ENCODE measurements at places on chromosomes 2 and 18.

DNA sequence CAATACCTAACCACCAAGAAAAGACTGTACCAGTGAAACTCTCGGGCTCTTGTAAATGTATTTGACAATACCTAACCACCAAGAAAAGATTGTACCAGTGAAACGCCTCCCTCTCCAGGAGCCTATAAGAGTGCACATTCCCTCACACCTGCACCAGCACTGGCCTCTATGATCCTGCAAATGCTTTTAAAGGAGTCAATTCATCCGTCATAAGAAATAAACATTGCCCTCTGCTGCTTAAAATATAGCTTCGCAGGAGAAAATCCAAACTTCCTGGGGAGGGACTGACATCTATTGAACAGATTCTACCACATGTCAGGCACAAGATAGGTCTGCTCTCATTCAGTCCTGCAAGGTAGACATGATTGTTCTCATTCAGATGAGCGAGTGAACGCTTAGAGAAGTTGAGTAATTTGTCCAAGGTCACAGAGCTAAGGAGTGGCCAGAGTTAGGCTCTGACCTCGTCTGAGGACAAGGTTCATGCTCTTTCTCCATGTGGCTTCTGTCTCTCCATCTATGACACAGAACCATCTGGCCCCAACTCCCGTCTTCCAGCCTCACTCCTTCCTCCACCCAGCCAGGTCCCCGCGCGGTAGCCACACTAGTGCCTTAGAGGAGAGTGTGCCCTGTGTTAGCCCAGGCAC, 38.7 kb downstream of the MCFD2 start:
- H3K36me3 ChIP-seq = no peaks in the 10 kb centered on the region
- no peaks in the 10 kb centered on the region for H3K27me3 ChIP-seq
- H3K4me1 ChIP-seq = peaks cover 63% of the 10 kb centered on the region
- DNase-seq = no peak
- no peak overlapping the region for H3K4me3 ChIP-seq
- peak overlapping the region; percentile 36 for H3K27ac ChIP-seq

DNA sequence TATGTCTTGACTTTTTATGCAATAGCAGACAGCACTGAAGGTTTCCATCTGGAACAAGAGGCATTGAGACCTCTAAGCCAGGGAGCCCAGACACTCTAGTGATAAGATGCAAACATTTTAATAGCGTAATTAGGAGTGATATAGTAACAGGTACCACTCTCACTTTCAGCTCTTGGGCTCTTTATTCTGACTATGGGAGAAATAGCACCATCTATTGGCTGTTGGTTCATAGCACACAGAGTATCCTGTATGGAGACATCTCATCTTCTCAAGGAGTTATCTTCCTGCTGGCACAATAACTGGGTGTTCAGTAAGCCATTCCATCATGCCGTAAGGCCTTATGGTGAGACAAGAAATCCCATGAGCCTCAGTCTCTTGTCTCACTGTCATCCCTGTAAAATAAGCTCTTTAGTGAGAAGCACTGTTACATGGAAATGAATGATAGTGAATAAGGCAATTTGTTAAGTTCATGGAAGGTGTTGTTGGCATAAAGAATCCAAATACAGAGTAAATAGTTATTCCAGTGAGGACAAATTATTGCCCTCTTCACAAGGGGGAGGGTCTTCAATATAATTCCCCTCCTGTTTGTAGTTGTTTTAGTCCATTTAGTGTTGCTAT, 48.3 kb downstream of the THUMPD2 start:
- no peaks in the 10 kb centered on the region for H3K36me3 ChIP-seq
- DNase-seq = no peak
- no peak overlapping the region for H3K27ac ChIP-seq
- H3K4me1 ChIP-seq = peaks cover 6% of the 10 kb centered on the region

- no peak overlapping the region for H3K4me3 ChIP-seq
- H3K27ac ChIP-seq = no peak overlapping the region
- no peaks in the 10 kb centered on the region for H3K36me3 ChIP-seq
Measured at GRCh38 chr2:111071600-111072171, 49.0 kb upstream of the BCL2L11 start.

GRCh38 chr2:205482399-205483081, 199.8 kb upstream of the NRP2 start:
- no peak for DNase-seq
- no peak overlapping the region for H3K4me3 ChIP-seq
- H3K27me3 ChIP-seq = no peaks in the 10 kb centered on the region
- H3K4me1 ChIP-seq = peaks cover 8% of the 10 kb centered on the region
- H3K27ac ChIP-seq = no peak overlapping the region

DNA sequence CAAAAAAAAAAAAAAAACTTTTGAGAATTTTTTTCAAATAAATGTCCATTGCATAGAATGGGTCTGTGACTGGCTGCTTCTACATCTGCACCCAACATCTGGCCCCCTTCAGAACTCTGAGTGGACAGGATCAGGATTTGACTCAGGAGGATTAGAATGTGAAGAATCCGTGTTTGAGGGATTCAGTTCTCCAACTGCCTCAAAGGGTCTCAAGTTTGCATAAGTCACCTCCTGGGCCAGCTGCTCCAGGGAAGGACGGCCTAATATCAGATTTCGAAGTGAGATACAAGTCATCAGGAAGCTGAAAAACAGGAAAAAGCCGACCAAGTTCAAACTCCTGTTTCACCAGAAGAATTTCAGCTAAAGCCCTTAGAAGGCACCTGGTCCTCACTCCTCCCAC, 10.9 kb downstream of the MAT2A start:
- no peak overlapping the region for H3K4me3 ChIP-seq
- no peaks in the 10 kb centered on the region for H3K27me3 ChIP-seq
- H3K27ac ChIP-seq = peak overlapping the region; percentile 57
- H3K4me1 ChIP-seq = peaks cover 3% of the 10 kb centered on the region
- DNase-seq = no peak

- DNase-seq = no peak
- no peaks in the 10 kb centered on the region for H3K27me3 ChIP-seq
- no peak overlapping the region for H3K4me3 ChIP-seq
- no peaks in the 10 kb centered on the region for H3K4me1 ChIP-seq
Measured at GRCh38 chr2:7169593-7169992, 252.4 kb downstream of the RNF144A start.

- H3K36me3 ChIP-seq = no peaks in the 10 kb centered on the region
- DNase-seq = no peak
- peaks cover 23% of the 10 kb centered on the region for H3K4me1 ChIP-seq
- H3K27ac ChIP-seq = no peak overlapping the region
Measured at GRCh38 chr2:85472261-85472660, 53.7 kb downstream of the SH2D6 start.

GRCh38 chr2:224257156-224257555, 144.8 kb downstream of the FAM124B start:
- no peaks in the 10 kb centered on the region for H3K27me3 ChIP-seq
- H3K4me1 ChIP-seq = no peaks in the 10 kb centered on the region
- no peak overlapping the region for H3K4me3 ChIP-seq
- no peak for DNase-seq
- no peak overlapping the region for H3K27ac ChIP-seq

DNA sequence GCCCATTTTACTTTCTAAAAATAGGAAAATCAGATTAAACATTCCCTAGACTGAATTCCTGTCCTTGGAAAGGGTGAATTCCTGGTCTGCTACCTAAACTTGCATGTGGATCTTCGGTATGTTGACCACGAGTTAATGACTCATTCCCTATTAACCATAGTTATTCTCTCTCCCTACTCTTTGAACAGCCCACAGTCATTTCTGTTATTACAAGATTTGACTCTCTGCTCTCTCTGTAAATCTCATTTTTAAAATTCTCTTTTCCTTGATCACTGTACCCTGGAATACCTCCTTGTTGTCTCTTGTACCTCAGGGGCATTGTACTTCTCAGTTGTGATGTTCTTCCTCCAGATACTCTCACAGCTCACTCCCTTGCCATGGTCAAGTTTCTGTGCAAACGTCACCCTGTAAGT, 92.0 kb upstream of the GULP1 start:
- no peaks in the 10 kb centered on the region for H3K27me3 ChIP-seq
- DNase-seq = no peak
- no peaks in the 10 kb centered on the region for H3K36me3 ChIP-seq
- no peaks in the 10 kb centered on the region for H3K4me1 ChIP-seq
- no peak overlapping the region for H3K4me3 ChIP-seq

GRCh38 chr2:2836343-2837070, 505.4 kb upstream of the MYT1L start:
- H3K4me3 ChIP-seq = no peak overlapping the region
- no peaks in the 10 kb centered on the region for H3K27me3 ChIP-seq
- H3K4me1 ChIP-seq = no peaks in the 10 kb centered on the region
- H3K36me3 ChIP-seq = no peaks in the 10 kb centered on the region

DNA sequence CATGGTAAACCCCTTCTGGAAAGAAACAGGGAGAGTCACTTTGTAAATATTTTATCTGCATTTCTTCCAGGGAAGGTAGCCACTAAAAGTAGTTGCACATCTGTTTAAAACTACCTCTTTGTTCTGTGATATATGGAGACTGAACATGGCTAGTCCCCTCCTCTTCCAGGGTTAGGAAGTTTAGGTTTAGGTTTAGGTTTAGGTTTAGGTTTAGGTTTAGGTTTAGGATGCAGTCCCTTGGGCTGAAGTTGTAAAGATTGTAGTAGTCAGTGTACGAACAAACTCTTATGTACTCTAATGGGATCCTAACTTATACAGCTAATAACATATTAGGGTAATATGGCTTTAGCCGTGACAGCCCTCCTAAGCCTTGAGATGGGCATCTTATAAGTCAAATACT, 880.2 kb upstream of the TMEFF2 start:
- no peak overlapping the region for H3K4me3 ChIP-seq
- no peak for DNase-seq
- H3K27me3 ChIP-seq = no peaks in the 10 kb centered on the region
- H3K27ac ChIP-seq = no peak overlapping the region
- no peaks in the 10 kb centered on the region for H3K4me1 ChIP-seq
- H3K36me3 ChIP-seq = no peaks in the 10 kb centered on the region

DNA sequence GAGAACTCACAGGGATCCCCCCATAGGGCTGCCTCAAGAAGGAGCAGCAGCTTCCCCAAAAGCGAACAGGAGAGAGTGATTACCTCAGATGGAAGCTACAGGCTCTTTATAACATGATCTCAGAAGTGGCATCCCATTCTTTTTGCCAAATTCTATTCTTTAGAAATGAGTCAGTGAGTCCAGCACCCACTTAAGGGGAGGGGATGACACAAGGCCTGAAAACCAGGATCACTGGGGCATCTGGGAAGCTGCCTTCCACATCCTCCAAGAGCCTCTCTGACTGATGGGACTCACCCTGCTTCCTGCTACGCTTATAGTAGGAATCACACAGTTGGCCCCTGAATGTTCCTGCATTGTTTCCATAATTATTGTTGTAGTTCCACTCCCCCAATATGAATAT, 96.5 kb downstream of the MAPK4 start:
- no peak overlapping the region for H3K27ac ChIP-seq
- no peak overlapping the region for H3K4me3 ChIP-seq
- DNase-seq = no peak
- H3K36me3 ChIP-seq = no peaks in the 10 kb centered on the region

DNA sequence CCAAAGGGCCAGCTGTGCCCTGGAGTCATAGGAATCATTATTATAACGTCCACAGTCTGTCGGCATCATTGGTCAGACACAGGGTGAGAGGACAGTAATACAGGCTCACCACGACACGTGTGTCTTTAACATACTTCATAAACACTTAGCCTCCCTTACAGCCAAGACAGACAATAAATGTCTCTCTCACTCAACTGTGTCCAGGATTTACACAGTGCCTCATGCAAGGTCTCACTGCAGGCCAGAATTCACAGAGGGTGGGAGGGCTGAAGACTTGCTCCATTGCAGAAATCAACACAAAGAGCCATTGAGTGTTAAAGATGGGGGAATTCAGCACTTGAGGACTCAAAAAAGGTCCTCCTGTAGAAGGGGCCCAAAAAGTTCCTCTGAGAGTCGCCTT, 210.5 kb downstream of the BCL2 start:
- H3K4me3 ChIP-seq = no peak overlapping the region
- H3K27ac ChIP-seq = no peak overlapping the region
- H3K4me1 ChIP-seq = no peaks in the 10 kb centered on the region

GRCh38 chr2:108982259-108982679, 6.8 kb downstream of the EDAR start:
- no peak for DNase-seq
- no peaks in the 10 kb centered on the region for H3K4me1 ChIP-seq
- no peaks in the 10 kb centered on the region for H3K36me3 ChIP-seq
- H3K4me3 ChIP-seq = no peak overlapping the region
- H3K27me3 ChIP-seq = no peaks in the 10 kb centered on the region

DNA sequence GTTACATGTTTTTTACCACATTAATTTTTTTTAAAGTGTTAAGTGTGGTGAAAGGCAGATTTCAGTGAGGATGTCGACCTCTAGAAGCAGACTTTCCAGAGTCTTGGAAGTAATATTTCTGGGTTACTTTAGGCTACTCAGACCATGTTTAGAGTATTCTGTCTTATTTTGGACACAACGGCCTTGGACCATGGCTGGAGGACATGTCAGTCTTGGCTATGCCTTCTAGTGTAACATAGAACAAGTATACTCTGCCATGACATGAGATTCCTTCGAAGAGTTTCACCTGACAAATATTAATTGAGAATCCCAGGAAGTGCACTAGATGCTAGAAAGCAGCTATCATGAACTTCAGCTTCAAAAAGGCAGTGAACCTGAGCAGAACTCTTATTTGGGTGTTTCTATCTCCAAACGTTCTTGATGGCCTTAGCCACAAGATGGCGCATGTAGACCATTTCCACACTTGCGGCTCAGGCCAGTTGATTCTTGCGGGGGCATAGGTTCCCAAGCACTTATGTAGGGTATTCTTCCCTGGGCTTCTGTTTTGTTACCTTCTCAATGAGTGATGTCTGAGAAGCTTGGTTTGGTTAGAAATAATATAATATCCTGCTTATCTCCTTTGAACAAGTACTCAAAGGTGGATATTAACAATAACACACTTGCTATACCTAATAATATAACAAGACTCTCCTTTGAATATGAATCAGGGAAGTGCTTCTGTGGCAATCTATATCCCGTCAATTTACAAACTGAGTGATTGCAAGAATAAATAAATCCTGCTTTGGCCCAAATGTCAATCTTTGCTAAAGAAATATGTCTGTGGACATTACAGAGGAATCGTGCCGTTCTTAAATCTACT, 62.0 kb downstream of the CACNB4 start:
- peaks cover 17% of the 10 kb centered on the region for H3K4me1 ChIP-seq
- no peak for DNase-seq
- H3K4me3 ChIP-seq = no peak overlapping the region
- no peaks in the 10 kb centered on the region for H3K36me3 ChIP-seq
- no peak overlapping the region for H3K27ac ChIP-seq

GRCh38 chr18:41153871-41154270, 801.2 kb upstream of the PIK3C3 start:
- no peaks in the 10 kb centered on the region for H3K36me3 ChIP-seq
- H3K4me3 ChIP-seq = no peak overlapping the region
- H3K27me3 ChIP-seq = no peaks in the 10 kb centered on the region
- H3K27ac ChIP-seq = no peak overlapping the region

- no peak for DNase-seq
- H3K27me3 ChIP-seq = no peaks in the 10 kb centered on the region
- H3K36me3 ChIP-seq = no peaks in the 10 kb centered on the region
- no peak overlapping the region for H3K4me3 ChIP-seq
Measured at GRCh38 chr2:81984969-81985637, 1680.6 kb upstream of the LRRTM1 start.

- H3K27ac ChIP-seq = no peak overlapping the region
- no peak for DNase-seq
- H3K4me3 ChIP-seq = no peak overlapping the region
- no peaks in the 10 kb centered on the region for H3K27me3 ChIP-seq
Measured at GRCh38 chr2:134245340-134245984, 8.4 kb upstream of the MGAT5 start.

- no peak overlapping the region for H3K4me3 ChIP-seq
- no peaks in the 10 kb centered on the region for H3K36me3 ChIP-seq
- H3K27ac ChIP-seq = no peak overlapping the region
- no peak for DNase-seq
Measured at GRCh38 chr2:207881902-207882301, 112.2 kb upstream of the FZD5 start.
